ENCODE measurements at places on chromosomes 11 and 22.

- no peak for DNase-seq
Measured at GRCh38 chr11:21603886-21604285, 589.0 kb upstream of the ANO5 start.

DNA sequence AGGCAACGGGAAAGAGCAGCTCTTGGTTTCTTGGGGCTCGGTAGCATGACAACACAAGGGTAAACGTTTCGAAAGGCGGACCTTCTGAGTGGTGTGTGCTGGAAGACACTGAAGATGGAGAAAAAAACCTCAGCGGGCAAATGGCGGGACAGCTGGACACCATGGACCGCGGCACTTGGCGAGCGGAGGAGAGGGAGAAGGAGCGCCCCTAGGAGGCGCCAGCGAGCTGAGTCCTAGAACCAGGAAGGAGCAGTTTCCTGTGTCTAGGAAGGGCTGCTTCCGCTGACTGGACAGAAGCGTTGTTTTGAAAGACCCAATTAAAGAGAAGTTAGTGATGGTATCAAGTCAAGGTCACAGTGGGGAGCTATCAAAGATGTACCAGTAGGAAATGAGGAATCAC is 44.0 kb upstream of the OPCML start:
- DNase-seq, result no peak

- no peak for DNase-seq
Measured at GRCh38 chr11:122814401-122814800, 23.9 kb upstream of the CRTAM start.

GRCh38 chr11:86416494-86416893 is 41.8 kb downstream of the CCDC81 start:
- no peak for DNase-seq

DNA sequence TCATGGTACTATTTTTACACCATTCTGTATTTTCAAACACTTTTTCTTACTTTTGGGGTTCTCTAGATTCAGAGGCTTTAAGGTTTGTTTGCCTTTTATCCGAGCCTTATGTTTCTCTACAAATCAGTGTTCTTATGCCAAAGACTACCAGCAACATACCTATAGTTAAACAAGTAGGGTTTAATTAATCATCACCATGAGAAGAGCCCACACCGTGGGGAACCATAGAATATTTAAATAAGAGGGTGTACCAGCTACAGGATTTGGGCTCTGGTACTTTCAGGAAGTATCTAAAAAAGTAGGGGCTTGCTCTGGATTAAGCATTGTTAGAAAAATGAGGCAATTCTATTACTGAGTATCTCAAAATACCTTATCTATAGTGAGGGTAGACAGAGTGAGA is 25.7 kb downstream of the TMEM225 start:
- no peak for DNase-seq

- DNase-seq, result no peak
Measured at GRCh38 chr22:43101306-43101705, 9.2 kb upstream of the BIK start.

Data from NCI-H1417 treated with DMSO at 0.1 percent for 48 hours (cell line).